Activated CD4-positive, alpha-beta T cell treated with anti-CD3 and anti-CD28 coated beads for 24 hours (primary cell): ENCODE measurements at places on chromosomes 7 and 10.
A peak's percentile ranks its signal among the peaks of the same experiment; 100 is the strongest.

- peak; percentile 17 for DNase-seq
Observed at GRCh38 chr10:43265799-43266721, 805 bp downstream of the RASGEF1A start.

GRCh38 chr10:65197935-65198334 lies 1676.7 kb downstream of the REEP3 start:
- no peak for DNase-seq

GRCh38 chr10:86046845-86047460 lies 319.6 kb downstream of the GRID1 start:
- DNase-seq = no peak

DNA sequence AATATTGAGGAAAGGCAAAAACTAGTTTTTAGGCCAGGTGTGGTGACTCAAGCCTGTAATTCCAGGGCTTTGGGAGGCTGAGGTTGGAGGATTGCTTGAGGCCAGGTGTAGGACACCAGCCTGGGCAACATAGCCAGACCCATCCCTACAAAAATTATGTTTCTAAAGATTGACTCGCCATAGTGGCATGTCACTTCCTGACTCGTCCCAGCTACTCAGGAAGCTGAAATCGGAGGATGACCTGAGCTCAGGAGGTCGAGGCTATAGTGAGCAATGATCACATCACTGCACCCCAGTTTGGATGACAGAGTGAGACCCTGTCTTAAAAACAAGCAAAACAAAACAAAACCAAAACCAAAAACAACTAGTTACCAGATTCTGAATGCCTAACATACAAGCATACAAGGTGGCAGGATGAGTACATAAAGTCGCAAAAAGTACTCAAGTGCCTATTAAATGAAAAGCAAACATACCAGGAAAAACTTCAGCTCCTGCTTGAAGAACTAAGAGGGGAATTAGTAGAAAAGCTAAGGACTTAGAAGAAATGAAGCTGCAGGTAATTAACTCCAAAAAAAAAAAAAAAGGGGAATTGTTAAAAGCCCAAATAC lies 14.1 kb downstream of the ZNF398 start:
- DNase-seq = no peak

DNA sequence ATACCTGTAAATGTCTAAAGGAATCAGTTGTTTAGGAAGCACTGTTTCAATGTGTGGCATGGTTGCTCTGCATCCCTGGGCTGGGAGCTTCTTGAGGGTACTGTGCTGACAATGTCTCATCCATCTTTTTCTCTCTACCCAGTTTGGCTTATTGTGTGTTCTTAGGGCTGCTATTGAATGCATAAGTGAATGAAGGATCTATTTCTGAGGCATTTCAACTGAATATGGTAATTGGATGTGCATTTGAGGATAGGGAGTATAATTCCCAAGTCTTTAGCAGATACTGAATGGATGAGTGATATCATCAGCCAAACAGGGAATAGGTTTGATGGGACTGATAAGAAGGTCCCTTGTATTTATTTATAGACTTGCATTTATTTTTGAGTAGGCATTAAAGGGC lies 64.1 kb downstream of the ANLN start:
- DNase-seq = no peak

GRCh38 chr7:44994877-44995554 lies 5.0 kb upstream of the CCM2 start:
- DNase-seq = no peak

- peak; percentile 47 for DNase-seq
Observed at GRCh38 chr7:151085691-151086620, at the start of gene AGAP3. Gene AGAP3 (plus strand): TSS chr7:151086475. CDS start chr7:151086742, 267 bp downstream.

DNA sequence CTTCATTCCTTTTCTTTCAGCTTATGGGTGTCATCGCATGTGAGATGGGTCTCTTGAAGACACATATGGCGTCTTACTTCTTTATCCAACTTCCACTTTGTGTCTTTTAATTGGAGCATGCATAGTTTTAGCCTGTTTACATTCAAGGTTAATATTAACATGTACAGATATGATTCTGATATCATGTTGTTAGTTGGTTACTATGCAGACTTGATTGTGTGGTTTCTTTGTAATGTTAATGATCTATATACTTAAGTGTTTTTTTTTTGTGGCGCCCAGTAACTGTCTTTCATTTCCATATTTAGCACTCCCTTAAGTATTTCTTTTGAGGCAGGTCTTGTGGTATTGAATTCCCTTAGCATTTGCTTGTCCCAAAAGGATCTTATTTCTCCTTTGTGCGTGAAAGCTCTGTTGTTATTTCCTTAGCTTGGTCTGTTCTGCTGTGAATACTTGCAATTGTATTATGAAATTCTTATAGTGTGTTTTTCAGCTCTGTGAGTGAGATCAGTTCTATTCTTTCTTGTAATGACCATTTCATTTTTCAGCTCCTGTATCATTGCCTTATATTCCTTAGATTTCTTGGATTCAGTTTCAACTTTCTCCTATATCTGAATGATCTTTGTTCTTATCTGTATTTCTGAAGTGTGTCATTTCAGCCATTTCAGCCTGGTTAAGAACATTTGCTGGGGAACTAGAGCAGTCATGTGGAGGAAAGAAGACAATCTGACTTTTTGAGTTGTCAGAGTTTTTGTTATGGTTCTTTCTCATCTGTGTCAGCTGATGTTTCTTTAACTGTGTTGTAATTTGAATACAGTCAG lies 88.4 kb downstream of the ABCA13 start:
- DNase-seq = no peak

DNA sequence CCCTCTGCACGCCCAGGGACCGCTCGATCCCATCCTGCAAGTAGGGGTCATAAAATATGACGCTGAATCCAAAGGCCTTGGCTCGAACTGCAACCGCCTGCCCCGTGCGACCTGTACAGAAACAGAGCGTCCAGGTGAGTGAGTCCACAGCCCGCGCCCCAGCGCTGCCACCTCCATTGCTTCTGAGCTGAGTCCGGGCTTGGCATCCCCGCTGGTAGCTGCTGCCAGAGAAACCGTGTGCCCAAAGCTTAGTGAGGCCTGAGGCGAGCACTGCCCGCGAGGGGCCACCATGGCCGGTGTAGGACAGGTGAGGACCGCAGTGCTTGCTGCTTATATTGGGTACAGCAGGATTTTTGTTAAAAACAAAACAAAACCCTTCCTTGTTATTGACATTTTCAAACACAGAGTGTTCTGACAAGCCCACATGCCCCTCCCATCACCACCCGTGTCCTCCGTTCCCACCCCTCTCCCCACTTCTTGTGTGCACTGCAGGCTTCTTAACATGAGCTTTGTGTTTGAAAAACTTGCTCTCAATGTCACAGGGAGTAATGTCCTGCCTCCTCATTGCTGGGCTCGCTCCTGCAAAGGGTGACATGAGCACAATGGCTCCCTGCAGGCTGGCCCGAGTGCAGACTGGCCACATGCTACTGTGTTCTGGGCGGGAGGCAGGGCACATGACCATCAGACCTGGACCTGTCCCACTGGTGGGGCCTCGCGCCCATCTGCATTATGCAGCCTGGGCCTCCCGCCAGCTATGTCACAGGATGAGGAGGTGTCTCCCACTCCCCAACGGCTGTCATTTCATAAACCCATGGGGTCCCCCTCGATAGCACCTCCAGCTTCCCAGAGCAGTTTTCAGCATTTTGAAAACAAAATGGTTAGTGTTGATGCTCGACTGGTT lies 52.9 kb downstream of the ZRANB1 start:
- no peak for DNase-seq

DNA sequence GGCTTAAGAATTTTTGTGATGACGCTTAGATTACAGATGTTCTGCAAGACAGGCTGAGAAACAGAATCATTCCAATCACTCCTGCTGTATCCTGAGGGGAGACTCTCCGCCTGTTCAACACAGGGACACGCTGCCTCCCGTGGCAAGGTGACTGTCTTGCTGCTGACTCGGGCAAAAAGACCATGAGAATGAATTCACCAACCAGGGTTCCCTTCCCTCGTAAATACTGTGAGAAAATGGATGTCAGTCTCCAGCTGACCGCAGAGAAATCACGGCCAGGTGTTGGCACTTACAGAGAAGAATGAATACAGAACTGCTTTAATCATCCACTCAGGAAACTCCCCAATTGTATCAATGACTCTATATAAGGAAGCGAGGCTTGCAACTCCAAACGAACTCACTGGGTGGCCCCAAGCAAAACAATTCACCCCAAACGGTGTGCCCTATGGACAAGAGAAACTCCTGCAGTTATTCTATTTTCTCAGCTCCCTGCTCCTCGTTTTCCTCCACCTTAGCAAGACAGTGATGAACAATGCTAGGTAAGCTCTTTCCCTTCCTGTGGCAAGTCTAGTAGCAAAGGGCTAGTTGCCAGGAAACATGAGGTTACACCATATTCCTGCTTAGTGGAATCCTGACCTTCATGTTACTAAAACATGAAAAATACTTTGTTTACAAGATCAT lies 22.8 kb downstream of the GNA12 start:
- no peak for DNase-seq

DNA sequence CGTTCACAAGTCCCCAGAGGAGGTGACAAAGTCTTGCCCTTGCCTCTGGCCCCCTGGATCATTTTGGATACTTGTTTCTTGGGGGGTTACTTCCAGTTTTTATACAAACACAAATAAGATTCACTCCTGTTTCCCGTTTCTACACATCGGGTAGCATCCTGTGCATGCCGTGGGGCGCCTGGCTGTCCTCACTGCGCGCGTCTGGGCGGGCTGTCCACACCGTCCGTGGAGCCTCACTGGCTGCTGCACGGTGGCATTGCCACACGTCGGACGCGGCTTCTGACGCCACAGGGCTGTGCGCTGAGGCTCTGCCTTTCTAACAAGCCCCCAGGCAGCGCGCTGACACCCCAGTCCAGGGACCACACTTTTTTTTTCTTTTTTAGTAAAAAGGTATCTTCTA lies 18.4 kb downstream of the BNIP3 start:
- DNase-seq = no peak

GRCh38 chr10:61481597-61481996 lies 28.4 kb upstream of the TMEM26 start:
- DNase-seq = no peak

- no peak for DNase-seq
Observed at GRCh38 chr7:116382375-116382774, 117.2 kb upstream of the CAV2 start.

- no peak for DNase-seq
Observed at GRCh38 chr7:38773430-38773829, 135.6 kb downstream of the VPS41 start.

DNA sequence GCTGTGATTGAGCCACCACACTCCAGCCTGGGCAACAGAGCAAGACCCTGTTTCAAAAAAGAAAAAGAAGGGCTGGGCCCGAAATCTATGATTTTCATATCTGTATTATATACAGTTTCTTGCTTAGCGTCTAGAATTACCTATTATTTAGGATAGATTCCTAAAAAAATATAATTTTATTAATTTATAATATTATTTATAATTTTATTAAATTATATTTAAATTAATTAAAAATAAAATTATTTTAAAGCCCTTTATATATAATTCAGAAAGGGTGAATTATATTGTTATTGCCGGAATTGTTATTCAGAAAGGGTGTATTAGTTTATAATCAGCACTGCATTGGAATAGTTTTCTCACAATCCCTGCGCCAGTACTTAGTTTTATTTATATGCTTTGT lies 14.5 kb downstream of the PPP1R9A start:
- no peak for DNase-seq

DNA sequence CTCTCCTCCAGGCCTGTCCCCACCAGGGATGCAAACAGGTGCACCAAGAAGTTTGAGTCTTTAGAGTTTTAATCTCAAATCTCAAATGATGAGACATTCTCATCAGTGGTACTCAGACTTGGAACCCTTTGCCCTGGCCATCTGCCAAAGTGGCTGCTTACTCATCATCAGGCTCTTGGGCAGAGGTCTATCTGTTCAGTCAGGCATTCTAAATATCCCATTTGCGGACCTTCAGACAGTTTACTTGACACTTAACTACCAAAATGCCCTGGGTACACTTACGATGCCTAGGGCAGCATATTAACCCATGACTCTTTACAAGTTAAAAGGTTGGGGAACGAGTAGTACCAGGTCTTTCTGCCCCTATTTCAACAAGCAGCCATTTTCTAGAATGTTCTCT lies 61.2 kb upstream of the YAE1 start:
- DNase-seq = no peak

DNA sequence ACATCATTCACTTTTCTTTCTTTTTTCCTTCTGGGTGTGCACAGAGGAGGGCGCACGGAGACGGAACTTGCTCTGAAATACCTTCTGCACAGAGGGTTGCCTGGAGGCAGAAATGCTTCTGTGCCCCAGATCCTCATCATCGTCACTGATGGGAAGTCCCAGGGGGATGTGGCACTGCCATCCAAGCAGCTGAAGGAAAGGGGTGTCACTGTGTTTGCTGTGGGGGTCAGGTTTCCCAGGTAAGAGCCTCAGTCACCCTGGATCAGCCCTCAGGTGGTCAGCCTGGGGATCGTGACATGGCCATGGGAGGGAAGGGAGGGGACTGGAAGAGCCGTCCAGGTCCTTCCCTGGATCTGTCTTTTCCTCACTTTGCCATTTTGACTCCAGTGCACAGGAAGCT lies 33.6 kb downstream of the VWA2 start:
- no peak for DNase-seq

- no peak for DNase-seq
Observed at GRCh38 chr10:127973791-127974311, 66.9 kb downstream of the PTPRE start.

DNA sequence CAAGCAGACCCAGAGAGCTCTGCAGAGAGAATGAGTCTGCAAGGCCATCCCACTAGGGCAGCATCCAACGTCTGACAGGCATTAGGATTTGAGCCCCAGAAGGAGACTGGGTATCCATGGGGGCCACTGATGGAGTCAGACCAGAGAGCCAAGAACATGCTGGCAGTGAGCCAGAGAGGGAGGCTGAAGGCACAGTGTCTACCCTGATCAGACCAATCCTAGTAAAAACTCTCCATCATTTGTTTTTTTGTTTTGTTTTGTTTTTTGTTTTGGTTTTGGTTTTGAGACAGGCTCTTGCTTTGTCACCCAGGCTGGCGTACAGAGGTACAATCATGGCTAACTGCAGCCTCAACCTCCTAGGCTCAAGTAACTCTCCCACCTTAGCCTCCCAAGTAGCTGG lies 133.1 kb upstream of the LYZL2 start:
- DNase-seq = no peak

GRCh38 chr7:127390186-127390816 lies 2.2 kb downstream of the ZNF800 start:
- DNase-seq = no peak

DNA sequence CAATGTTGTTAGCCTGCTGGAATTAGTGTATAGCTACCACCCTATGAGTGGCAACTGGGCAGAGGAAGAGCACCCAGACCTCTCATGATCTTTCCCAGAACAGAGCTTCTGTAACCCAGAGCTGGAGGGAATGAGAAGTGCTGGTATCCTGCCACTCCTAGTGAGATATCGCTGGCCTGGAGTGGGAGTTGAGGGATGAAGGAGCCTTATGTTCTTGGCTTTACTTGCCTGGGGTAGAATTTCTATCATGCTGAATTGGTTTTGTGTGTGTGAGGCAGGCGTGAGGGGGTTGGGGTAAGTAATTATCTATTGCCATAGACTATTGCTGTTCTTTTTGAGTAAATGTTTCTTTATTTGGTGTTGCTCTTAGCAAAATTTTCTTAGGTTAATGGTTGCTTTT lies 146.6 kb downstream of the ATRNL1 start:
- DNase-seq = no peak

GRCh38 chr7:30140456-30140855 lies 5.7 kb downstream of the MTURN start:
- no peak for DNase-seq

- DNase-seq = no peak
Observed at GRCh38 chr10:132005147-132005546, 23.4 kb upstream of the BNIP3 start.
